ENCODE measurements at places on chromosomes 13 and 19.

- no peak for DNase-seq
Measured at GRCh38 chr19:739998-740715, 10.8 kb upstream of the MISP start.

GRCh38 chr19:16106121-16106520, 5.6 kb upstream of the RAB8A start:
- DNase-seq, result peak; percentile 53

DNA sequence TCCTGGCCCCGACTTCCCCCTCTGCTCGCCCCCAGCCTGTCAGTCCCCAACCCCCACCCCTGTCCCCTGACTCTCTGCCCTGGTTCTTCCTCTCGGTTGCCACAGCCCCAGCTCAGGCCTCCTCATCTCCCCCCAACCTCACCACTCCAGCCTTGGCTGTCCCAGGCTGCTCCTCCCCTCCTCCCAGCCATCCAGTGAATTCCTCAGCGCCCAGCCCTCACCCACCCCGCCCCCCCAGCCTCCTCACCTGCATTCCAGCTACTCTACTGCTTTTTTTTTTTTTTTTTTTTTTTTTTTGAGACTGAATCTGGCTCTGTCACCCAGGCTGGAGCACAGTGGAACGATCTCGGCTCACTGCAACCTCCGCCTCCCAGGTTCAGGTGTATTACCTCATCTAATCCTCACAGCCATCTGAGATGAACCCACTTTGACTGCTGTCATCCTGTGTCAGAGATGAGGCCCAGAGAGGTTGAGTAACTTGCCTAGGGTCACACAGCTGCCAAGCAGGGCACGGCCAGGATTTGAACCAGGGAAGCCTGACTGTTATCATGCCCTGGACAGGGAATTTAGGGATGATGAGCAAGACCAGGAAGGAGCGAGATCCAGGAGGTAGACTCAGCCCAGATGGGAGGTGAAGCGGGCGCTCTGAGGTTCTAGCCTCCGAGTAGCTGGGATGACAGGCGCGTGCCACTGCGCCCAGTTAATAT, 2.6 kb downstream of the SULT2B1 start:
- no peak for DNase-seq

DNA sequence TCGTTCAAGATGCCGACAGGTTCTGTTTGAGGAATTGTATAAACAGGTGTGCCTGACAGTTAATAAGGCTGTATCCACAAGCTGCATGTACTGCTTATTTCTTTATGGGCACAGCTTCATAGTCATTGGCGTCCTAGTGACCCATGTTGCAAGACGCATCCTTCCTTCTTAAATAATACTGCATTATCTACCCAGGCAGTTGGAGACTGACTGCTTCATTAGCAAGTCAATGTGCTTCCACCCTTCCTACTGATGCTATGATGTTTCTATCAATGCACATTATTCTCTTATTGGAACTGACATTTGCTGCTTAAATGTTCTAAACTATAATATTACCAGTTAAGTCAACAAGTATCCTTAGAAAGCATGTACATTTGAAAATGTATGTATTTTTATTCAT, 950.0 kb upstream of the MIR17HG start:
- DNase-seq, result no peak

DNA sequence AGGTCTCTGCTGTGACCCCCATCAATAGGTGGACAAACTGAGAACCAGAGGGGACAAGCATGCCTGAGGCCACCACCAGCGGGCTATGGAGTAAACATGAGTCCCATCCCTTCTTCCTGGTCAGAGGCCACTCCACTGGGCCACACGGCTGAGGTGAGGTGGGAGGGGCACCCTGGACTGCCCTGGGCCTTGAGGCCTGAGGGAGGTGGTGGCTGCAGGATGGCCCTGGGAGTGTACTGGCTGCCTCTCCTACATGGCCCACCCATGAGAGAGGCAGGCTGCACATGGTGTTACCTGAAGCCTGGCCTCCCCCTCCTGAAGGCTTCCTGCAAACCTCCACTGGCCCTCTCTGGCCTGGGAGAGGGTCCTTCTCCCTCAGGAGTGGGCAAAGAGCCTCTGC, 222.4 kb downstream of the TUBA3C start:
- DNase-seq, result no peak
